ENCODE measurements at places on chromosomes 2 and 18. TPM values are rescaled to one million over a fixed set of nuclear protein-coding genes. Genes with fewer than 3 reads are reported as not detected.

The NEB gene
- under 0.01 TPM for total RNA-seq

The ZBTB14 gene
- total RNA-seq = 9.7 TPM

The WNT6 gene
- total RNA-seq = 4.2 TPM

The ALPI gene
- not detected for total RNA-seq

The NMUR1 gene
- not detected for total RNA-seq

The DYNC2LI1 gene
- 24.2 TPM for total RNA-seq

The CHN1 gene
- 131 TPM for total RNA-seq

The CYB5A gene
- 131 TPM for total RNA-seq

The PSTPIP2 gene
- total RNA-seq = 0.68 TPM

The RAB1A gene
- total RNA-seq = 168 TPM

The RAB6C gene
- not detected for total RNA-seq

The NT5C1B gene
- not detected for total RNA-seq

The CPO gene
- not detected for total RNA-seq

The SERPINB11 gene
- not detected for total RNA-seq

The FLACC1 gene
- 1.3 TPM for total RNA-seq

The ARHGEF33 gene
- total RNA-seq = 0.59 TPM

The RAPGEF4 gene
- 2.4 TPM for total RNA-seq

The FAM110C gene
- total RNA-seq = not detected

The LRRTM1 gene
- not detected for total RNA-seq

The TUBA4B gene
- not detected for total RNA-seq

The CYBRD1 gene
- total RNA-seq = 139 TPM

The SOX11 gene
- total RNA-seq = under 0.01 TPM

The PPP1R7 gene
- total RNA-seq = 101 TPM

All from RPMI7951 (cell line).